ENCODE measurements at places on chromosomes 1 and 21.
A peak's percentile ranks its signal among the peaks of the same experiment; 100 is the strongest.

GRCh38 chr1:224874775-224875174 lies 54.7 kb upstream of the DNAH14 start:
- DNase-seq = no peak
- H3K27me3 ChIP-seq = no peaks in the 10 kb centered on the region
- no peak overlapping the region for H3K27ac ChIP-seq
- H3K36me3 ChIP-seq = no peaks in the 10 kb centered on the region

DNA sequence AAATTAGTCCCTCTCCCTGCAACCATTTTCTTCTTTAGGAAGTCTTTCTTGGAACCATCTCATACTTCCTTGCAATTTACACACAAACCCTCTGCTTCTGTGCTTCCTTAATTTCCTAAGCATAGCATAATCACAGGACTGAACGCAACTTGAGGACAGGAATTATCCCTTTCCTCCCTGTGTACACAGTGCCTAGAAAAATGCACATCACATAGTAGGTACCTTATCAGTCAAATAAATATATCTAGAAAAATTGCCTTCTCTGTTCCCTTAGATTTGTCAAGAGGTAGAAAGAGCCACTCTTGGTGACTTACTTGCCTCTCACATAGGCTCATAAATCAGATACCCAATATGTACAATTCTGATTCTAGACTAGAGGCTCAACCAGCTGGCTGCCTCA lies 4.9 kb downstream of the ASPM start:
- peaks cover 3% of the 10 kb centered on the region for H3K36me3 ChIP-seq
- H3K27me3 ChIP-seq = no peaks in the 10 kb centered on the region
- DNase-seq = no peak
- no peak overlapping the region for H3K4me3 ChIP-seq
- no peaks in the 10 kb centered on the region for H3K4me1 ChIP-seq

- H3K4me1 ChIP-seq = no peaks in the 10 kb centered on the region
- no peak overlapping the region for H3K27ac ChIP-seq
- no peaks in the 10 kb centered on the region for H3K36me3 ChIP-seq
- H3K27me3 ChIP-seq = no peaks in the 10 kb centered on the region
These were observed 9.8 kb downstream of the KCNN3 start for GRCh38 chr1:154860156-154860870.

DNA sequence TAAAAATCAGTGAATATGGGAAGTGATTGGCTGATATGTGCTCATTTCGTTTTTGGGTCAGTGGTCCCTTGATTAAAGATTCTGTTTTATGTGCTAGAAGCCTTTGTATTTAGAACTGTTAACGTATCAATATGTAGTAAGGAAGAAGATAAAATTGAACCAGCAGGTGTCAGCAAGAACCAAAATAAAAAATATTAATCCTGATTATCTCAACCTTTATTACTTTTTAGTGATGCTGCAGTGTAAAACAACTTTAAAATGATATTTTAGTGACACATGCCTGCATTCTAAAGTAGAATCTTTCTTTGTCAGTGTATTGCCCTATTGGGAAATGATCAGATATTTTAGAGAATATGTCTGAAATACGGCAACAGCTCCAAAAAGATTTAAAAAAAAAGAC lies 49.5 kb downstream of the NEK7 start:
- no peaks in the 10 kb centered on the region for H3K36me3 ChIP-seq
- no peaks in the 10 kb centered on the region for H3K4me1 ChIP-seq
- H3K27ac ChIP-seq = no peak overlapping the region
- DNase-seq = no peak
- H3K4me3 ChIP-seq = no peak overlapping the region

- peaks cover 6% of the 10 kb centered on the region for H3K4me1 ChIP-seq
- no peak overlapping the region for H3K4me3 ChIP-seq
- no peaks in the 10 kb centered on the region for H3K27me3 ChIP-seq
- no peak overlapping the region for H3K27ac ChIP-seq
- no peaks in the 10 kb centered on the region for H3K36me3 ChIP-seq
- no peak for DNase-seq
These were observed 11.4 kb downstream of the PPFIA4 start for GRCh38 chr1:203037509-203038190.

DNA sequence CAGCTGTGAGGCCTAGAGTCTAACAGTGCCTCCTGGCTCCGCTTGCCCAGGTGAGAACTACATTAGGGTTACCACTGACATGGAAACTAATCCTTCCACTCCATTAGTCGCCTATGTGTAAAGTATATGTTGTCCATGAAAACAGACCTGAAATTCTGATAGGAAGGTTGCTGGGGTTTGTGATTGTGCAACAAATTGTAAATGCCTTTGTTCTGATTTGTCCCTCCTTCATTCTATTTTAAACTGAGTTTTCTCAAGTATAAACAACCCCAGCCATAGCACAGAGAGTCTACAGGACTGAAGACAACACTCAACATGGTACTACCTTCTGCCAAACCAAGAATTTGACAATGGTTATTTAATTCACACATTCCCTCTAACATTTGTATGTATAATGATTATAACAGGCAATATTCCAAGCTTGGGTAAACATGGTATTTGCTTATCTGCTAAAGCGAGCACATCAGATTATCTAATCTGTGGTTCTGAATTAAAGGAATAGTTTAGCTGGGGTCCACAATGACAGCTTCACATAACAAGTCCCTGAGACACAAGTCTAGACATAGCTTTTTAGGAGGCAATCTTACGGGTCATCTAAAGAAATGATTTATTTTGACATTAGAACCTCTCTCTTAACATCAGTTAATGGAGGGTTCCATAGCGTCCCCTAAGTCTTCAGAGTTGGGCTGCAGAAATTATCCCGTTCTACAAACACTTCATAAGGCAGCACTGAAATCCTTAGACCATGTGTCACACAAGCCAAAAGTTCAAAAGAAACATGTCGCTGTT lies 633.0 kb downstream of the SMYD3 start:
- no peak overlapping the region for H3K4me3 ChIP-seq
- peak; percentile 18 for DNase-seq
- H3K27me3 ChIP-seq = no peaks in the 10 kb centered on the region
- peaks cover 4% of the 10 kb centered on the region for H3K4me1 ChIP-seq
